ENCODE measurements at places on chromosomes 16 and 17.

DNA sequence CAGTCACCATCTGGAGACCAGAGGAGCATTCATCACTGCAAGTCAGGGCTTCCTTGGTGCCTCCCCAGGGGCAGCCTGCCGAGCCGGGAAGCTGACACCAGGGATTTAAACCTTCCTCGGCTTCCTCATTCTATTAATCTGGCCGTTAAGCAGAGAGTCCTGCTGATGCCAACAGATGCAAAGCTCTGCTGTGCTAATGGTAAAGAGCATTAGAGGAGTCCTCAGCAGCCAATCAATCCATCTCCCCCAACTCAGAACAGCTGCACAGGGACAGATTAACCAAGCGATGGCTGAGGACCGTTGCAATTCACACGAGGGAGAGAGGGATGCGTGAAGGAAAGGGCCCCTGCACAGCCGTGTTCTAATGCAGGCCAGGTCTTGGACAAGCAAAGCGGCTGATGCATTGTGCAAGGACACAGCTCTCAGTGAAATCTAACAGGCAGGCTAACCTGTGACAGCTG is 116.6 kb downstream of the XYLT1 start:
- DNase-seq: no peak

DNA sequence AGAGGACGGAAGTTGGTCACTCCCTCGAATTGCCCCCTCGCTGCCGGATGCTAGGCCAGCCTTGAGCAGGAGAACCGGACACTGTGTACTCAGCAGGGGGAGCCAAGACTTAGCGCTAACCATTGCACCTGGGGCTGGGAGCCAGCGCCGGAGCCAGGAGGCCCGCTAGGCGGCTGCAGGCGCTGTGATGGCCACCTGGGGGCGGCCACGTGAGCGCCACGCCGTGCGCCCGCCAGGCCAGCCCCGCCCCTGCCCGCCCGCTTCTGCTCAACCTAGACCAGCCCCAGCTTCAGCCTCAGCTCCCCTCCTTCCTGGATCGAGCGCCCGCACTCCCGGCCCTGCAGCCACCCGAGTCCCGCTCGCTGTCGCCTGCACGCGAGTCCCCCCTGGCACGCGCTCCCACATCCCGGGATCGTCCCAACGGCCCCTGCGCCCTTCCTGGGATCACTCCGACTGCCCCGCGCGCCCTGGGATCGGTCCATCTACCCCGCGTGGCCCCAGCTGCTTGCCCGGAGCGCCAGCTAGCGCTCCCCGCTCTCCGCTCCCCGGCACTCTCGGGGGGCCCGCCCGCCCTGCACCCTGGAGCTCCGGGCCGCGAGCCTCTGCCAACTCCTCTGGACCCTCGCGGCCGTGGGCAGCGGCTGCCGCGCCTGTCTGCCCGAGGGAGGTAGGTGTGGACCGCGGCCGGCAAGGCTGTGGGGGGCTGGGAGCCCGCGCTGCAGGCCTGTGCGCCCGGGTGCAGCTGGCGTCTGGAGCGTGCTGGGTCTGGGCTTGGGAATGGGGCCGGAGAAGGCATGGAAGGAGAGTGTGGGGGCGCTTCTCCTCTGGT is at the start of gene EEF2K:
Gene EEF2K (plus strand): TSS at position 266 of the 829 bp plus-strand sequence. CDS start 19,452 bp downstream, outside the sequence.
- DNase-seq: peak; percentile 96

GRCh38 chr17:35804658-35805192 is 4.6 kb upstream of the TAF15 start:
- peak; percentile 87 for DNase-seq

- no peak for DNase-seq
Measured at GRCh38 chr16:23384878-23385277, 68.1 kb downstream of the COG7 start.

- DNase-seq: no peak
Measured at GRCh38 chr16:74268372-74268782, 28.2 kb upstream of the PSMD7 start.
